ENCODE measurements at places on chromosomes 12 and 14. TPM values are rescaled to one million over a fixed set of nuclear protein-coding genes. Genes with fewer than 3 reads are reported as not detected.

The SNW1 gene
- polyA plus RNA-seq = 25.8 TPM

The FOXJ2 gene
- 9.4 TPM for polyA plus RNA-seq

The ACRBP gene
- polyA plus RNA-seq = 0.34 TPM

DNA sequence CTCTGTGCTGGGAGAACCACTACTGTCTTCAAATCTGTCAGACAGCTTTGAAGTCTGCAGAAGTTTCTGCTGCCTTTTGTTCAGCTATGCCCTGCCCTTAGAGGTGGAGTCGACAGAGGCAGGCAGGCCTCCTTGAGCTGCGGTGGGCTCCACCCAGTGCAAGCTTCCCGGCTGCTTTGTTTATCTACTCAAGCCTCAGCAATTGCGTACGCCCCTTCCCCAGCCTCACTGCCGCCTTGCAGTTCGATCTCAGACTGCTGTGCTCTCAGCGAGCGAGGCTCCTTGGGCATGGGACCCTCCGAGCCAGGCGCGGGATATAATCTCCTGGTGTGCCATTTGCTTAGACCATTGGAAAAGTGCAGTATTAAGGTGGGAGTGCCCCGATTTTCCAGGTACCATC lies 25.1 kb upstream of the KLRB1 start:
- DNase-seq = no peak

DNA sequence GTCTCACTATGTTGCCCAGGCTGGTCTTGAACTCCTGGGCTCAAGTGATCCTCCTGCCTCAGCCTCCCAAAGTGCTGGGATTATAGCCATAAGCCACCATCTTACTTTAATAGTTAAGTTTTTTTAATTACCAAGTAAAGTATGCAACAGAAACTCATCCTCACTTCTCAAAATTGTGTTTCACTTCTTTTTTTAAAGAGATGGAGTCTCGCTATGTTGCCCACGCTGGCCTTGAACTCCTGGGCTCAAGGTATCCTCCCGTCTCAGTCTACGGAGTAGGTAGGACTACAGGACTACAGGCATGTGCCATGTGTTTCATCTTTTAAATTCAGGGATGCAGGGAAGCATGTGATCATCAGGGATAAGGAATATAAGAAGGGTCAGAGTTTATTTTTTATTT lies 17.2 kb upstream of the ARID2 start:
- no peak for DNase-seq

GRCh38 chr12:50708631-50709030 lies 55.3 kb upstream of the ATF1 start:
- DNase-seq = no peak

All from heart left ventricle (tissue), 16 donors.